NCI-H187 (cell line): ENCODE measurements at places on chromosomes 1 and 21.

DNA sequence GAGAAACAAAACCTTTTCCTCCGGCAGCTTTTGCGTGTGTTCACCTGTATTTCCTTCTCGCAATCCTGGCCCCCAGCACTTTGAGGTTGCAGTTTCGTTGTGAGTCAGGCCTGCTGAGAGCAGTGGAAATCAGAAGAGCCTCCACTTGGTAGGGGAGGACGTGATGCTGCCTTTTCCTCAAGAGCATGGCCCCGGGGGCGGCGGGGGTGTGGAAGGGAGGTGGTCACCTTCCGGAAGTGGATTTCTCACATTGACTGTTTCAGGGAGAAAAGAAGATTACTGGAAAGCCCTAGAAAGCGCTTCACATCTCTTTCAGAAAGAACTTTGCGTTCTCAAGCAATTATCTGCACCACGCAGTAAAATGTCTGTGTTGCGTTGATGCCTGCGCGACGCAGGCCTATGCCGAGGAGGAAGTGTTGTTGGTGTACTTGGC is 12.2 kb upstream of the IL10 start:
- no peak for DNase-seq

GRCh38 chr21:16258844-16259611 is 529.2 kb downstream of the USP25 start:
- DNase-seq, result no peak

GRCh38 chr1:30184393-30185141 is 538.8 kb downstream of the MATN1 start:
- DNase-seq, result no peak

- no peak for DNase-seq
Measured at GRCh38 chr1:26743426-26744059, 44.2 kb upstream of the PIGV start.

- no peak for DNase-seq
Measured at GRCh38 chr1:46516200-46516950, 26.7 kb downstream of the DMBX1 start.

GRCh38 chr1:248388426-248388825 is 12.9 kb downstream of the OR2T6 start:
- DNase-seq, result no peak

GRCh38 chr1:180092931-180093650 is 61.6 kb upstream of the QSOX1 start:
- DNase-seq, result no peak

DNA sequence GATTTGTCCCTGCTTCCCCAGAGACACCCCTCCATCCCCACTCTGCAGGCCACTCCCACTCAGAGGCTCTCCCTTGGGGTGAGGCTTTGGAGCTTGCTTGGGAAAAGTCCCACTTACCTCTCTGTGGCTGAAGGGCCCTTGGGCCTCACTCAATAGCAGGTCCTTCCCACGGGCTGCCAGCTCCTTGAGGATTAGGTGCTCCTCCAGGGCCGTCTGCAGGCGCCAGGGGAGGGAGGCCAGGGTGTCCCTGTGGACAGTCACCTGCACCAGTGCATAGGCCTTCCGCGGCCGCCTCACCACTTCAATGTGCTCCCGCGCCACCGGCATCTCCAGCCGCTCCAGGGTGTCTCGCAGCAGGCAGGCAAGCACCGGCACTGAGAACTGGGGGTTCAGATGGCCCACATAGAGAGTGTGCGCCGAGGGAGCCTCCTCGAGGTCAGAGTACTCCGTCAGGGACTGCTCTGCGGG is 1.4 kb downstream of the SLFNL1 start:
- peak; percentile 38 for DNase-seq

DNA sequence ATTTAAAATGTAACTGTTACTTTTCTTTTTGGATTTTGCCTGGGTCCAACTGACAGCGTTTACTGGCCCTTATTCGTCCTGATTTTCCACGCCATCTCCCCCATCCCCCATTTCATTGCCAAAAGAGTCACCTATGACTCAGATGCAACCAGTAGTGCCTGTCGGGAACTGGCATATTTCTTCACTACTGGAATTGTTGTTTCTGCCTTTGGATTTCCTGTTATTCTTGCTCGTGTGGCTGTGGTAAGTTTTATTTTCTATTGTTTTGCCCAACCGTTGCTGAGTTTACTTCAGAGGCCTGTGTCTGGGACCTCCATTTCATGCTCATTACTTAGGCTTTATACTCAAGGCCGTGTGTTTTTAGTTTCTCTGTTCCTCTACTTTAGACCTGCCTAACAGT is 9.3 kb downstream of the LEPR start:
- DNase-seq, result no peak

DNA sequence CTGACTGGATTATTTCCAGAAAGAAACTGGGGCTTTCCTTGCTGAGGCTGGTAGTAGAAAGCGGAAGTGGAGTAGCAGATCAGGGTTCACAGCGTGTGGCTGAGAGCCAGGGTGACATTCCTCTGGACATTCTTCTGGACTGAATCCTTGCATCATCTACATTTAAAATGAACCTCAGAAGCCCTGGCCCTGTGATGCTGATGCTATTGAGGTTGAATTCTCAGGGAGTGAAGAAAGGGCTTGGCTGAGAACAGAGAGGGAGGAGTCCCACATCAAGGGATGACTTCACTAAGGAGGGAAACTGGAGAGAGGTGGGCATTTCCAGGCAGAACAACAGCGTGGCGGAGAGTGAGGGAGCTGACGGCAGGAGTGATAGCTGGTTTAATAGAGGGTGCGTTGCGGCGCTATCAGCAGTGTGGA is 102.3 kb upstream of the LMO4 start:
- no peak for DNase-seq

DNA sequence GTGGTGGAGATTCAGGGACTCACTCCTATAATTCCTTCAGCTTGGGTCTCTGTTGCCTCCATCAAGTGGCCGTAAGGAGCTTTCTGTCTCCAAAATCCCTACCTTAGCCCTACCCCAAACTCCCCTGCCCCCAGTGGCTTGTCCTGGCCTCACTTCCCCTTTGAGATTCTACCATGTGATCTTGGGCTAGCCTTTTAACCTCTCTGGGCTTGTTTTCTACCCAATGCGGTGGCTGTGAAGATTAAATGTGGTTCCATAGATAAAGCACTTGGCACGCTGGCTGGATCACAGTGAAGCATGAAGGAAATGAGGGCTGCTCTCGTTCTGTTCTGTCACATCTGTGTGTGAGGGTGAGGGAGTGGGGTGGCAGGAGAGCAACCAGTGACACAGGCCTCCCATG is 43.6 kb downstream of the FAAH start:
- DNase-seq, result no peak

- DNase-seq, result no peak
Measured at GRCh38 chr1:222618880-222619596, 1.1 kb downstream of the MIA3 start.
